ENCODE measurements at places on chromosomes 11 and 22. TPM values are rescaled to one million over a fixed set of nuclear protein-coding genes. Genes with fewer than 3 reads are reported as not detected.
A peak's percentile ranks its signal among the peaks of the same experiment; 100 is the strongest.

Gene SMIM35
- total RNA-seq: 0.40 TPM

DNA sequence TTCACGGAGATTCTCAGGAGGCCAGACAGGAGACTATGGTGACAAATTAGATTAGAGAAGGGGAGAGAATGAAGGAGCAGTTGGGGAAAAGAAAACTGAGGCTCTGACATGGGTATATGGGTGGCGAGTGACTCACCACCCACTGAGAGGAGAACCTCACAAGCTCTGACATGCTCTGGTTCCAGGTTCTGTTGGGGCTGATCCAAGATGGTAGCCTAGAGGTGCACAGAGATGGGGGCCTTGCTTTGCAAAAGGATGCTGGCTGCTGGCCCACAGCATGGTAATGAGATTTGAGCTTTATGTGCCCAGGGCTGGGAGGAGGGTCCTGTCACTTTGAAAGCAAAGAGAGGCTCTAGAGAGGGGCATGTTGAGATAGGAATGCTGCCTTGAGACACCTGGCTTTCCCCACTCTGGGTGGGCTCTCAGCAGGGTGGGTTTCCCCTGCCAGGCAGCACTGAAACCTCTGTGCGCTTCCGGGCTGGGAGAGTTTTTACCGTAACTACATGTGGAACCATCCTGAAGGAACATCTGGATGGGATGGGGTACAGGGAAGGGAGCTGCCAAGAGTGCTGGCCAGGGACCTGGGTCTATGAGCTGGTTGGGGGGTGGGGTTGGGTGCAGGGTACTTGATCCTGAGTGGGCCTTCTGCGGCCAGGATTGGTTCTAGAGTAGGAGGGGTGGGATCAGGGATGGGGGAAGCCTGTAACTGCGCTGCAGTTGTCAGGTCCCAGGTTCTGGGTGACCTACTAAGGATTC is 1.2 kb upstream of the GRK2 start:
- peak; percentile 43 for DNase-seq
- H3K27me3 ChIP-seq: no peaks in the 10 kb centered on the region
- peaks cover 30% of the 10 kb centered on the region for H3K36me3 ChIP-seq
- peak overlapping the region; percentile 60 for H3K4me3 ChIP-seq
- H3K27ac ChIP-seq: peak overlapping the region; percentile 86
- peaks cover 64% of the 10 kb centered on the region for H3K4me1 ChIP-seq

Gene MFRP
- total RNA-seq: not detected

Gene ADAMTS8
- not detected for total RNA-seq

GRCh38 chr11:46240371-46240770 is 37.1 kb upstream of the CREB3L1 start:
- H3K27ac ChIP-seq: no peak overlapping the region
- no peak overlapping the region for H3K4me3 ChIP-seq
- no peaks in the 10 kb centered on the region for H3K27me3 ChIP-seq
- H3K4me1 ChIP-seq: peaks cover 37% of the 10 kb centered on the region

- H3K36me3 ChIP-seq: no peaks in the 10 kb centered on the region
- no peak overlapping the region for H3K4me3 ChIP-seq
- no peak overlapping the region for H3K27ac ChIP-seq
- no peak for DNase-seq
- no peaks in the 10 kb centered on the region for H3K4me1 ChIP-seq
- H3K27me3 ChIP-seq: no peaks in the 10 kb centered on the region
These were observed 83.6 kb upstream of the BDNF start for GRCh38 chr11:27783701-27784355.

Gene OR51E2
- not detected for total RNA-seq

Gene OR51B2
- total RNA-seq: not detected

Gene IRAG1
- not detected for total RNA-seq

Gene MMP8
- total RNA-seq: not detected

- H3K36me3 ChIP-seq: no peaks in the 10 kb centered on the region
- no peak for DNase-seq
- no peak overlapping the region for H3K4me3 ChIP-seq
- no peak overlapping the region for H3K27ac ChIP-seq
- H3K4me1 ChIP-seq: no peaks in the 10 kb centered on the region
These were observed 34.4 kb downstream of the YAP1 start for GRCh38 chr11:102144357-102145355.

DNA sequence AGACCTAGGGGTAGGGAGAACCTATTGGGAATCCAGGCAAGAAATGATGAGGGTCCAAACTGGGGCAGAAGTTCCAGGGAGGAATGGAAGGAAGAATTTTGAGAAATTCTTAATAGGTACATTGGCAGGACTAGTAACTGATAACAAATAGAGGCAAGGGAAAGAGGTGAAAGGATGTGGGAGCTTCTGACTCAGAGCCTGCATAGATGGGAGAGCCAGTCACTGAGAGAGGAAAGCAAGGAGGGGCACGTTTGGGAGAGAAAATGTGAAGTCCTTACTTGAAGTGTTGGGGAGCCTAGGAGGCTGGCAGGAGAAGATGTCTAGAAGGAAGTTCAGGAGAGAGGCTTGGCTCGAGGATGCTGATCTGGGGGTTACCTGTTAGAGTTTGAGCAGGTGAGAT is 104.6 kb upstream of the NCAM1 start:
- DNase-seq: no peak
- H3K4me3 ChIP-seq: no peak overlapping the region
- no peaks in the 10 kb centered on the region for H3K4me1 ChIP-seq
- H3K27ac ChIP-seq: no peak overlapping the region
- no peaks in the 10 kb centered on the region for H3K36me3 ChIP-seq

GRCh38 chr11:1893581-1894359 is 2.1 kb upstream of the PRR33 start:
- no peak overlapping the region for H3K4me3 ChIP-seq
- H3K4me1 ChIP-seq: peaks cover 15% of the 10 kb centered on the region
- H3K36me3 ChIP-seq: peaks cover 3% of the 10 kb centered on the region
- no peak for DNase-seq
- no peaks in the 10 kb centered on the region for H3K27me3 ChIP-seq

DNA sequence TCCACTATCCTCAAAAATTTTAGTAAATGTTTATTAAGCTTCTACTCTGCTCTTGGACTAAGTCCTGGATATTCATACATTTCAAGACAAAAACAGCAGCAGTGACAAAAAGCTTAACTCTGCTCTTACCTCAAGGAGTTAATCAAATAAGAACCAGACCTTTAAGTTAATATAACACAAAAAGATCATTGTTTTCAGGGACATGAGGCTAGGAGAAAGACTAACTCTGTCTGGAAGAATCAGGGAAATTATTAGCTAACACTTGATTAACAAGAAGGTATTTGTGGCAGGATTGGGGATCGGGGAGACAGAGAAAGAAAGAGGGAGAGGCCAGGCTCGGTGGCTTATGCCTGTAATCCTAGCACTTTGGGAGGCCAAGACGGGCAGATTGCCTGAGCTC is 74.4 kb downstream of the PPP2R1B start:
- no peak for DNase-seq
- H3K27ac ChIP-seq: no peak overlapping the region
- no peaks in the 10 kb centered on the region for H3K27me3 ChIP-seq
- no peaks in the 10 kb centered on the region for H3K4me1 ChIP-seq
- peaks cover 13% of the 10 kb centered on the region for H3K36me3 ChIP-seq

- H3K36me3 ChIP-seq: peaks cover 43% of the 10 kb centered on the region
These were observed 106.3 kb downstream of the KCNQ1OT1 start for GRCh38 chr11:2593393-2593950.

Gene POTEH
- not detected for total RNA-seq

- no peak for DNase-seq
- no peaks in the 10 kb centered on the region for H3K4me1 ChIP-seq
- H3K27ac ChIP-seq: no peak overlapping the region
- no peaks in the 10 kb centered on the region for H3K27me3 ChIP-seq
- H3K4me3 ChIP-seq: no peak overlapping the region
These were observed 25.0 kb upstream of the MYEOV start for GRCh38 chr11:69268911-69269310.

DNA sequence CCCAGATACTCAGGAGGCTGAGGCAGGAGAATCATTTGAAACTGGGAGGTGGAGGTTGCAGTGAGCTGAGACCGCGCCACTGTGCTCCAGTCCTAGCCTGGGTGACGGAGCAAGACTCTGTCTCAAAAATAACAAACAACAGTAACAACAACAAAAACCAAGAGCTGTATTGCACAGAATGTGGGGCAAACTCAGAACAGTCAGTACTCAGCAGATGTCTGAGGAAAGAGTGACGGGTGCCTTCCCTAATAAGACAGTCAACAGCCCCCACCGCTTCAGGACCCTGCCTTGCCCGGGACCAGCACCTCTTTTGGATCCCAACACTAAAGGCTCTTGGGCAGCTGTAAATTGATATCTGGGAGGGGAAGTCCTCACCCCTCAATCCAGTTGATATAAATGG is 40.3 kb downstream of the RIBC2 start:
- no peak overlapping the region for H3K4me3 ChIP-seq
- no peaks in the 10 kb centered on the region for H3K36me3 ChIP-seq
- peaks cover 2% of the 10 kb centered on the region for H3K27me3 ChIP-seq

DNA sequence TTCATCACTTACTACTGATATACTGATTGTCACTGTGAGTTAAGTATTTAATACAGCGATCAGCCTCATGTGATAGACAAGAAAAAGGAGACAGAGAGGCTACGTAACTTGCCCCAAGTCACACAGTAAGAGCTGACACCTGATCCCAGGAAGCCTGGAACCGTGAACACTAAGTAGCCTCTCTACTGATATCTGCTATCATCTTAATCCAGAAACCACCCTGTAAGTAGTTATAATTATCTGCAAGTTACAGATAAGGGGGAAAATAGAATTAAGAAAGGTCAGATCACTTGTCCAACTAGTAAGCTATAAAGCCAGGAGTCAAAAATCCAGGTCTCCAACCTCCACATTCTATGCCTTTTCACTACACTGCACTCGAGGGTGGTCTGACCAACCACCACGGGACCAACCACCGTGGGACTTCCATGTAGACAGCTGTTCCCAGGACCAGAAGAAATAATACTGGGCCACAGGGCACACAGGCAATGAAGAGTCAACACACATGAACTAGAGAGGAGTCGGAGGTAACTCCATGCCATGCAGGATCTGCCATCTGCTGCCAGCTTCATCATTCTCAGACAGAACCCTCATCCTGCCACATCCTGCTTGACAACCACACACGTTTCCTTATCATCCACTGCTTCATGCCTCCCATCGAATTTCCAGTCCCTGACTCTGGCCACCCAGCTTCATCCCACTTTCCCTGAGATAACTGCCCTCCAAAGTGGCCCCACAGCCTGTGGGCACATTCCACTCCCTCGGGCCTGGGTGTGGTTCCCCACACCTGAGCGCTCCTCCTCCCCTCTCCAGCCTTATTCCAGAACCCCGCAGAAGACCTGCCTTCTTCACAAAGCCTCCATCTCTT is 58.6 kb downstream of the MICAL3 start:
- H3K27ac ChIP-seq: no peak overlapping the region
- H3K4me3 ChIP-seq: no peak overlapping the region
- peaks cover 6% of the 10 kb centered on the region for H3K4me1 ChIP-seq

Gene LRP4
- not detected for total RNA-seq

- no peaks in the 10 kb centered on the region for H3K4me1 ChIP-seq
- DNase-seq: no peak
- peaks cover 6% of the 10 kb centered on the region for H3K27me3 ChIP-seq
- no peaks in the 10 kb centered on the region for H3K36me3 ChIP-seq
- H3K4me3 ChIP-seq: no peak overlapping the region
- no peak overlapping the region for H3K27ac ChIP-seq
These were observed 164.6 kb downstream of the MN1 start for GRCh38 chr22:27636716-27637508.

- H3K27me3 ChIP-seq: peaks cover 8% of the 10 kb centered on the region
- H3K27ac ChIP-seq: no peak overlapping the region
- no peaks in the 10 kb centered on the region for H3K36me3 ChIP-seq
- H3K4me3 ChIP-seq: no peak overlapping the region
These were observed 135.7 kb downstream of the COMMD9 start for GRCh38 chr11:36153551-36153950.

DNA sequence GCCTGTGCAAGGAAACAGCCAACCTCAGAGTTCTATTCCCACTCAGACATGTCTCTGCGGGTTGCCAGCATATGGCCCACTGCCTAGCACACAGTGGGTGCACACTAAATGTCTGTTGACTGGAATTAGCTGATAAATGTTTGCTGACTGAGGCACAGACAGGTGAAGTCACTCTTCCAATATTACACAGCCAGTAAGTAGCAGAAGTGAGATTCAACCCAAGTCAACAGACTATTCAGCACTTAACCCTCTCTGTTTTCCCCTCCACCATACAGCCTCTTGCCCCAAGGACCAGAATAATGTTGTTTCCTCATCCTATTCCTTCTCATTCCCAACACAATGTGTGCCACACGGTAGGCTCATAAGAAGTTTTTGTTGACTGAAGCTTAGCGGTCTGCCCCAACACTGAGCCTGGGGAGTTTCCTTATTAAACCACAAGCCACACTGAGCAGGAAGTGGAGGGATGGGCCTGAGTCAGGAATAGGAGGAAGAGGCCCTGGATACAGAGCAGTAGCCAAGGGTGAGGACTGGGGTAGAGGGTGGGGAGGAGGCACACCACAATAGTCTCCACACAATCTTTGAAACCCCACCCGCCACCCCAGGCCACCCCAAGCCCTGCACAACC is 15.7 kb upstream of the IL10RA start:
- peaks cover 66% of the 10 kb centered on the region for H3K4me1 ChIP-seq
- no peaks in the 10 kb centered on the region for H3K36me3 ChIP-seq
- H3K27me3 ChIP-seq: no peaks in the 10 kb centered on the region
- H3K4me3 ChIP-seq: peak overlapping the region; percentile 46
- peak overlapping the region; percentile 89 for H3K27ac ChIP-seq

- no peak overlapping the region for H3K4me3 ChIP-seq
- no peak for DNase-seq
- no peak overlapping the region for H3K27ac ChIP-seq
These were observed 152.7 kb downstream of the ADAMTS15 start for GRCh38 chr11:130601141-130601540.

Gene TMPRSS5
- 1.1 TPM for total RNA-seq

- peaks cover 7% of the 10 kb centered on the region for H3K27me3 ChIP-seq
- DNase-seq: no peak
- H3K27ac ChIP-seq: no peak overlapping the region
- H3K4me1 ChIP-seq: no peaks in the 10 kb centered on the region
These were observed 184.2 kb downstream of the BLID start for GRCh38 chr11:121931748-121932352.

Gene CHRNA10
- 0.57 TPM for total RNA-seq

DNA sequence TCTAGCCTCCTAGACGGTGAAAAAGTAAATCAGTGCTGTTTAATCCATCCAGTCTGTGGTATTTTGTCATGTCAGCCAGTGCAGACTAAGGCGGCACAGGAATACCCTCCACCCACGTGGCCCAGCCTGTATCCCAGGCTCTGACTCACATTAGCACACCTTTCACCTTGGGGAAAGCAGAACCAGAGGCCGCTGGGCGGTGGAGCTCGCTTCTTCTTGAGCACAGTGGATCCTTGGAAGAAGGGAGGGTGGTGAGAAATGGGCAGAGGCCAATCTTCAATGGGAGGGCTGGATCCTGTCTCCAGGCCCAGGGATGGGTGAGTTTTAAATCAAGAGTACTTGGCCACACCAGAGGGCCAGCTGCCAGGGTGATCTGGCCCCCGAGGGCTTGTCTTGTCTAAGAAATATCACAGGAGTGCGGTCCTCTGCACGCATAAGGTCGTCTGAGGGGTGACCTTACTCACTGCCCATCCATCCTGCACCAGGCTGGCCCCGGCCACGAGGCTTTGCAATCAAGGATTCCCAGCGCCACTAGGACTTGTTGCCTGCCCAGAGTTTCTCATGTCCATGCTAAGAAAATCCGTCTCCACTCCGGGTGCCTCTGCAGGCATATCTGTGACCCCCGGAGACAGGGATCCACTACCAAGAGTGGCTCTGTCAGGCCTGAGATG is 658.5 kb downstream of the BRD1 start:
- H3K27me3 ChIP-seq: peaks cover 1% of the 10 kb centered on the region
- no peaks in the 10 kb centered on the region for H3K4me1 ChIP-seq
- no peak overlapping the region for H3K27ac ChIP-seq
- H3K36me3 ChIP-seq: no peaks in the 10 kb centered on the region

Measured in activated CD4-positive, alpha-beta memory T cell treated with anti-CD3 and anti-CD28 coated beads for 36 hours (primary cell).